ENCODE measurements at places on chromosomes 13 and 19.

- DNase-seq, result no peak
Observed at GRCh38 chr19:41369769-41370168, 5.8 kb upstream of the B9D2 start.

GRCh38 chr19:45637890-45638667 is 1.1 kb downstream of the EML2 start:
- DNase-seq, result no peak

DNA sequence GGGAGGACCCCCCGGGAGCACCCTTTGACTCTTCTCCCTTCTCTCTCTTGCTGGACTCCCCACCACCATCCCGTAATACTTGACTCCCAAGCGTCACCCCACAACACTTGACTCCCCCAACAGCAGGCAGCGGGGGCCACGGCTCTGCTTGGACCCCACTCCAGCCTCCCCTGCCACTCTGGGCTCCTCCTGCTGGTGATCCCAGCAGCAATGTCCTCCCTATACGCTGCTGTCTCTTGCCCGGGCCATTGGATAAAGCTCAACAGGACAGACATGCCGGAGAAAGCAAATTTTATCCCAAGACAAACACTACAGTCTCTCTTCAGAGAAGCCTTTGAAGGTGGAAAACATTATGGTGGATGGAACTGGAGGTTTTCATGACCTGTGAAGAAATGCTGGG is 20.4 kb upstream of the AMER2 start:
- DNase-seq, result no peak

DNA sequence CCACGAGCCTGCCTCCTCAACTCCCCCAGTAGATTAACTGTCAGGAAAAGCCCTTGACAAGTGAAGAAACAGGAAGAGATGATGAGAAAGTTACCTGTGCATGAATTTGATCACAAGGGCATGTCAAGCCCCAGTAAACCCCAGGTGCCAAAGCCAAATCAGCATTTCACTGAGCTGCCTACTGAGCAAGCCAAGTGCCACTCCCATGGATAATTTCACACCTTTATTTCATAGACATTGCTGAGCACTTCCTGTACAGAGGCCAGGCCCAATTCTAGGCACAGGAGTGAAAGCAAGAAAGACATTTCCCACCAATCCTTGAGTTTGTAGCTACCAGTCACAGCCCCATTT is 2.4 kb downstream of the GADD45GIP1 start:
- no peak for DNase-seq

- DNase-seq, result no peak
Observed at GRCh38 chr13:50993934-50994333, 84.3 kb downstream of the RNASEH2B start.

DNA sequence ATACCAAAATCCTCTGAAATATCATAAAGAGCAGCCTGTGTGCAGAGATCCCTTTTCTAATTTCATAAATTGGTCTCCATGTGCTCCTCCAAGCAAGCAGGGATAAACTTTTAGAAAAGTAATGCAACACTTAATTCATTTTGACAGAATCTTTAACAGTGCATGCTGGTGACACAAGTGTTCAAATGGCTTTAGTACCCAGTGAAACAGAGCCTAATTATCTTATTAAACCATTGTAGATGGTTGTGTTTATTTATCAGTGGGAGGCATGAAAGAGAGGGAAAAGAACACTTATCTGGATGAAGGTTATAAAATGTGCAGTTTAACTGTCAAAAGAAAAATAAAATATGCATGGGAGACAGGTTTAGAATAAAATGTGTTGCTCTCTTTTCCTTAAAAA is 945.0 kb upstream of the PCDH20 start:
- DNase-seq, result no peak

DNA sequence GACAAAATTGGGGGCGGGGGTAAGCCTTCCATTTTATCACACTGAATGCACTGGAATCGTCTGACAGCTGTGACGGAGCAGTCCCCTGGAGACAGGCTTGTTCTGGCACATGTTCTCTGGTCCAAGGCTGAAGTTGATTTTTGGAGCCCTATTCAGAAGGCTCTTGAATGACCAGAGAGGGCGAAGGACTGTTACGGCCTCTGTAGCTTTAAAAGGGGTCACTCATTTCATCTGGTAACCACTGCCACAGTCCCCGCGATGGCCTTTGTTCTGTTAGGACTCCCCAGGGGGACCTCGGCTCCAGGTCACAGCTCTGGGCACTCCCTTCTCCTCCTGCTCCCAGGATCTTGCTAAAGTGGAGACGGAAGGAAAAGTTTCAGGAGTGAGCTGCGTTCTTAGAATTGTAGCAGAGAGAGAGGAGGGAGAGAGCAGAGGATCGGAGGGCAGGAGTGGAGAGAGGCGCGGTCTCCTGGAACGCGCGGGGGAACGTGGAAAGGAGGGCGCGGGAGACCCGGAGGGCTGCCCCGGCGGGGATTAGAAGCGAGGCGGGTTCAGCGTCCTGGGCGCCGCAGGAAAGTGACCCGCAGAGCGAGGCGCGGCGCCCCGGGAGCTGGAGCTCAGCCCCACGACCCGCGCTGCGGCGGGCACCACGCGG is 134.3 kb upstream of the MYO16 start:
- DNase-seq, result no peak

DNA sequence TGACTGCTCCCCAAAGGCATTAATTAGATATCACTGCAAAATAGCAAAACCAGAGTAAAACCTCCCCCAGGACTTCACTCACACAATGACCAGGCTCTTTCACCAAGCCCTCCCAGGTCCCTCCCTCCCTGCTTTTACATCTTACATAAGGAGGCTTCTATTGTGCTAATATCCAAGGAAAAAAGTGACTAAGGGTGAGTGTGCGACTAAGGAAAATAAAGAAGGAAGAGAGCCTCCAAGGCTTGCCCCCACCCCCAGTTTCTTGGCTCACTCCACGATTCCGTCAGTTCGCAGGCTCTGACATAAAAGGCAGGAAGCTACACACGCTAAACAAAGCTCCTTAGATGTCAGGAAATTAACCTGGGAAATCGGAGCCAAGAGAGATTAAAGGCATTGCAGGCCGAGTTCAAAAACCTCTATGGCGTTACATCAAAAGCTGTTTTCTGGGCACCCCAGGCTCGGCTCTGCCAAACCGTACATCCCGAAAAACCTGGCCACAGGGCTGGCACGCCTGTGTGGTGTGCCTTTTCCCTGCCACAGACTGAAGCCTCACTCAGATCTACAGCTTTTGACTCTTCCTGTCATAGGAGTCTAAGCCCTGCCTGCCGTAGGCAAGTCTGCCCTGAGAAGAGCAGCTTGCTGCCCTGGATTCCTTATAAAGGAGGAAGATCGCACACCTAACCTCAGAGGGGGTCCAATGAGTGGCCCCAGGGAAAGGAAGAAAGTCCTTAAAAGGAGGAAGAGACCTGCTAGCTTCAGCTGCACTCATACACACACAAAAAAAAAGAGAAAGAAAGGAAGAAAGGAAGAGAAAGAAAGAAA is 67.0 kb upstream of the SERP2 start:
- DNase-seq, result no peak

DNA sequence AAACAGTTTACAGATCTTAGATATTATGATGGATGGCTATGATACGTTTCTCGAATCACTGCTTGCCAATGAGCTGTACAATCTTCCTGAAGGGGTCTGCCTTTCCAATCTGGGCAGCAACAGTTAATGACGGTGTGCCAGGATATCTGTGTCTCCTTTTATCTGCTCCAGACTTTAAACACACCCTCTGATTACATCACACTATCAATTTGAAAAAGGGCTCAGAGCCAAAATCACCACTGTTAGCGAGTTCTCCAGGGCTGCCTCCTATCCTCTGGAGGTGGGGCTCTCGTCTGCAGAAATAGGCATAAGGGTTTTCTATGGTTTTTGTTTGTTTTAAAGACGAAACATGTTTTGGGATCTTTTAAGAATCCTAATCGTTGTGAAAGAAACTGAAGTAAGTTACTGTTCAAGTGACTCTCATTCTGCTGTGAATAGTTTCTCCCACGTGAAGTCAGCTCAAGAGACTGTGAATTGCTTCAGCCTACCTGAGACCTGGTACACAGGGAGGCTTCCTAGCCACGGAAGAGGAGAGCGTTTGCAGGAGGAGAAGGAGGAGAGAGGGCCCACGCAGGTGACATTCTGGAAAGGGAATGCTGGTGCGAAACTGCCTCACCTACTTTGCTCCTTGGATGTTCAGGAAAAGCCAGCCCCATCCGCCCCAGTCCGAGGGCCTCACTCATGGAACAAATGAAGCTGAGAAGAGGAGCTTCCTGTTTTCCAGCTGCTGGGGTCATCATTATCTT is 15.2 kb upstream of the GJA3 start:
- no peak for DNase-seq

DNA sequence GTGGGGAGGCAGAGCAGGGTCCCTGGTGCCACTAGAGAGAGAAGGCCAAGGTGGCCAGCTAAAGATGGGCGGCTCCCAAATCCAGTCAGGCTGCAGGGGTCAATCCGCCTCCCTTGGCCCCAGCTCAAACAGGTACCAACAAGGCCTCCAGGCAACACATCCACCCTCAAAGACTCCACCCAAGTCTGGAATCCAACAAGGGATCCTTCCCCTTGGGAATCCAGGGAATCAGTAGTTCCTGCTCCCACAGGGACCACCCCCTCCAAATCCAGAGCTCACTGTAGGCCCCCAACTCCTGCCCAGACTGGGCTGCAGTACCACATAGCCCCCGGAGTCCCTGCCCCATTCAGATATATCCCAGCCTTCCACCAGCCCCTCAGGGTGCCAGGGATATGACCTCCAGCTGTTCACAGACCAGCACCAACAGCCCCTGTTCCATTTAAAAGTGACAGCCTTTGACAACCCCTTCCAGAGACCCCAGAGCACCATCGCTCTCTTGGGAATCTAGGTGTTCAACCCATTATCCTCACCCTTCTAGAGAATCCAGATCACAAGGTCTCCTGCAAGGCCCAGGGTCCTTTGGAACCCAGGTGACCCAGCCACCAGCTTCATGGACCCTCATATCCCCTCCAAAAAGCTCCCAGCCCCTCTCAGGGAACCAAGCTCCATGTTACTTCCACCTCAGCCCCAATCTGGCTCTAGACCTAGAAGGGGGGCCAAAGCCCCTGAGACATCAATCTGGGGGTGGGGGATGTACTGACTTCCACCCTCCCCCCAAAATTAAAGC is 3.2 kb downstream of the ERF start:
- DNase-seq, result no peak

DNA sequence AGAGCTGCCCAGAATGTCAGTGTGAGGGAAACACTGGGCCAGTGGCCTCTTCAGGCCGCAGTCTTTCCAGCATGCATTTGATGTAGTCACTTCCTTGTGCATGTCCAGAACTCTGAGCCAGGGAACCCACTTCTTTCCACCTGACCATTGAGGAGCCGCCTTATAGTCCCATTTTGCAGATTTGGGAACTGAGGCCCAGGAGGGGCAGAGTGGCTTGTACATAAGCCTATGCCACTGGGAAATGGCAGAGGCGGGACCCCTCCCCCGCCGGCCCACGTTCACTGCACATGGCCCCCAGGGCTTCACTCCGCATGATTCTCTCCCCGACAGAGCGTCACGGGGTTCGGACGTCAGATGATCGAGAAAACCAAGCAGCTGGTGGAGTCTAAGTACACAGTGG is 5.6 kb upstream of the SPIB start:
- no peak for DNase-seq

DNA sequence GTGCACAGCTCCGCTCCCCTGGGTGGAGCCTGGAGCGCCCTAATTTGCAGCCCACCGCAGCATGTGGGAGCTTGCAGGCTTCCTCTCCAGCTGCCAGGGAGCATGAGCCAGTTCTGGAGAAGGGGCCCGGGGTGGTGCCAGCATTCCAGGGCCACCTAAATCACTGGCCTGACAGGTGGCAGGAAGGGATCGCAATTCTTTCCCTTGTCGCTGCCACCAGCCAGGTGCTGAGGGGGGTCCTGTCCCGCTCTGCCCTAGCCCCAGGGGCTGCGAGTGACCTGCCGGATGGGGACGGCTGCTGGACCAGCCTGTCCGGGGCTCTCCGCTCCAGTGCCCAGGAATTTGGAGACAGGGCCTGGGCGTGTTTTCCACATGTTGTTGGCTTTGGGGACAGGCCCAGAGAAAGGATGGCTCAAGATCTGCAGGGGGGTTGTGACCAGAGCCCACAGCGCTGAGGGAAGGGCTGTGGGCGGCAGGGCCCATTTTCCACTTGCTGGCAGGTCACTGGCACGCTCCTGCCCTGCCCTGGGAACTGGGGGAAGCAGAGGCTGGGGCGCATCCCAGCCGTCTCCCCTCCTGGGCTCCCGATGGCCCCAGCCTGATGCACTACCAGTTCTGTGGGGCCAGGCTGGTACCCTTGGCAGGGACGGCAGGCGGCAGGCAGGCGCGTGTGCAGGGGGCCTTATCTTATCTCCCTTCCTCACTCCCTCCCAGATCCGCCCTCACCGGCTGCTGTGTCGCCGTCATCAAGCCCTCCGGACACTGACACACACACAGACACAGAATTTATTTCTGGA is 9.5 kb downstream of the NDUFA11 start:
- no peak for DNase-seq

DNA sequence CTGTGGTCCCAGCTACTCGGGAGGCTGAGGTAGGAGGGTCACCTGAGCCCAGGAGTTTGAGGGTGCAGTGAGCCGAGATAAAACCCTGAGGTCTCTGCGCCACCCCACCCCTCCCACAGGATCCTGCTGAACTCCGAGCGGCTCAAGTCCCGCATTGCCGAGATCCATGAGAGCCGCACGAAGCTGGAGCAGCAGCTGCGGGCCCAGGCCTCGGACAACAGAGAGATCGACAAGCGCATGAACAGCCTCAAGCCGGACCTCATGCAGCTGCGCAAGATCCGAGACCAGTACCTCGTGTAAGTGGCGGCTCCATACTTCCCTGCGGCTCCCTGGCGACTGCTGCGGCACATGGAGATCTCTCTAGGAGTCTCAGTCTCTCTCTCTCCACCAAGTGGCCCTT is 6.6 kb upstream of the IFI30 start:
- DNase-seq, result no peak

GRCh38 chr13:29453617-29454011 is 141.9 kb downstream of the SLC7A1 start:
- no peak for DNase-seq

- no peak for DNase-seq
Observed at GRCh38 chr19:23817519-23817918, 58.8 kb upstream of the ZNF681 start.

DNA sequence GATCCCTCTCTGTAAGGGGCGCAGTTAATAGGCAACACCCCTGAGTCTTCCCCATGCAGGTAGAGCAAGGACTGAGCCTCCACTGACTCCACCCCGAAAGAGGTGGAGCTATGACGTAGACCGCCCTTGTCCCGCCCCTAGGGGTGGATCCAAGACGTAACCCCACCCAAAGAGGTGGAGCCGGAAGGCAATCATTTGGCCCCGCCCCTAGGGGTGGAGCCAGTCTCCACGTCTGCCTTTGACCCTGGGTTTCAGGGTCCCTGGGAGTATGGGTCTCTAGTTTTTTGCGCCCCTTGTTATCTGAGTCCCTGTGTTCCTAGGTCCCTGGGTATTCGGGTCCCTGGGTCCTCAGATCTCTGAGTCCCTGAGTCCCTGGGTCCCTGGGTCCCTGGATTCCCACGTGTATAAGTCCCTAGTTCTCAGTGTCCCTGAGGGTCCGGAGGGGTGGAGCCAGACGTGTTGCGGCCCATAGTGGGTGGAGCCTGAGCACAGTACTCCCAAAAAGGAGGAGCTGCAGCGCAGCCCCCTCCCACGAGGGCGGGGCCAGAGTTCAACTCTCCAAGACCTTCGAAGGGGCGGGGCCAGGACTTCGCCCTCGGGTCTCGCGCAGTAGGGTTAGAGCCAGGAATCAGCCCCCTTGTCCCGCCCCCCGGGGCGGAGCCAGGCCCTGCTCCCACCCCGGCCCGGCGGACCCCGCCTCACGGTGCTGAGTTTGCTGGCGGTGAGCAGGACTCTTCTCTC is 5.3 kb downstream of the DENND1C start:
- peak; percentile 36 for DNase-seq

GRCh38 chr13:43339805-43340550 is 316.6 kb downstream of the DNAJC15 start:
- no peak for DNase-seq

GRCh38 chr19:5559804-5560133 is 8.0 kb downstream of the TINCR start:
- DNase-seq, result no peak
